GM13976 (cell line): ENCODE measurements at places on chromosomes 7 and 10.

GRCh38 chr10:110608087-110608486 is 36.0 kb upstream of the RBM20 start:
- DNase-seq, result no peak

DNA sequence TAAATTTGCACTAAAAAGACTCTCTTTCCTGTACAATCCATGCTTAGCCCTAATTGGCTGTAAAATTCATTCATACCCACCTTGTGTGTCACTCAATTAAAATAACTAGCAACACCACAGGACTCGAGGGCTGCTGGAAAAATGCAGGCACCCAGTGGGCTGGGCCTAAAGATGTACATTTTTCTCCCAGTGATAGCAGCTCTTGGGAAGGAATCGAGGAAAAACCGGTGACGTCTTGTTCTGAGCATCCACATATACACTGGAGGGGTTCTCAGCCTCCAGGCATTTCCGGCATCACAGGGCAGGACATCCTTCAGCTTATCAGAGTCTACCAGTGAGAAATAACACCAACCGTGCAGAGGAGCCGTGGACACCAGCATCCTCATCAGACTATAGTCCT is 85.8 kb upstream of the PITRM1 start:
- DNase-seq, result no peak

DNA sequence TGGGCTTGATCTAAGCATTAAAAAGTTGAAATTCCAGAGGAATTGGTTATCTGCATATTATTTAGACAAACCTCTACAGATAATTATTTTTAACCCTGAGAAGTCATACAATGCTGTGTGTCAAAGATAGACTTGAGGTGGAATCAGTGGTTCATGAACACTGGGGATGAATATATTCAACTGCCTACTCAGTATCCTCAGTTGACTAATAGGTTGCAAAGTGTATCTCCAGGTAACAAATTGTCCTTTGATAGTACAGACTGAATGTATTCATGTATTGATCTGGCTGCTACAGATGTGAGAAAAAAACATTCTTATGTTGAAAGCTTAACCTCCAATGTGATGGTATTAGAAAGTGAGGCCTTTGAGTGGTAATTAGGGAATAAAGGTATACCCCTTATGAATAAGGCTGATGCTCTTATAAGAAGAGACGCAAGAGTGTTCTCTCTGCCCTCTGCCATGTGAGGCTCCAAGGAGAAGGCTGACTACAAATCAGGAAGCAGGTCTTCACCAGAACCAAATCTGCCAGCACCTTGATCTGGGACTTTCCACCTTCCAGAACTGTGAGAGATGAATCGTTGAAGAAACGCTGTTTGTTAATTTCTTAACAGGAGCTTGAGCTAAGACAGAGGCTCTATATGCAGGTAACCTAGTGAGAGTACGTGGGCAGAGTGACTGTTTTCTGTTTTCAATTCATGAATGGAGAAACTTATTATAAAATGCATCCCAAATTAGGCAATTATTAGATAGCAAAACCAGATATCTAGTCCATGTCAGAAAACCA is 7.5 kb downstream of the MRPL32 start:
- no peak for DNase-seq

DNA sequence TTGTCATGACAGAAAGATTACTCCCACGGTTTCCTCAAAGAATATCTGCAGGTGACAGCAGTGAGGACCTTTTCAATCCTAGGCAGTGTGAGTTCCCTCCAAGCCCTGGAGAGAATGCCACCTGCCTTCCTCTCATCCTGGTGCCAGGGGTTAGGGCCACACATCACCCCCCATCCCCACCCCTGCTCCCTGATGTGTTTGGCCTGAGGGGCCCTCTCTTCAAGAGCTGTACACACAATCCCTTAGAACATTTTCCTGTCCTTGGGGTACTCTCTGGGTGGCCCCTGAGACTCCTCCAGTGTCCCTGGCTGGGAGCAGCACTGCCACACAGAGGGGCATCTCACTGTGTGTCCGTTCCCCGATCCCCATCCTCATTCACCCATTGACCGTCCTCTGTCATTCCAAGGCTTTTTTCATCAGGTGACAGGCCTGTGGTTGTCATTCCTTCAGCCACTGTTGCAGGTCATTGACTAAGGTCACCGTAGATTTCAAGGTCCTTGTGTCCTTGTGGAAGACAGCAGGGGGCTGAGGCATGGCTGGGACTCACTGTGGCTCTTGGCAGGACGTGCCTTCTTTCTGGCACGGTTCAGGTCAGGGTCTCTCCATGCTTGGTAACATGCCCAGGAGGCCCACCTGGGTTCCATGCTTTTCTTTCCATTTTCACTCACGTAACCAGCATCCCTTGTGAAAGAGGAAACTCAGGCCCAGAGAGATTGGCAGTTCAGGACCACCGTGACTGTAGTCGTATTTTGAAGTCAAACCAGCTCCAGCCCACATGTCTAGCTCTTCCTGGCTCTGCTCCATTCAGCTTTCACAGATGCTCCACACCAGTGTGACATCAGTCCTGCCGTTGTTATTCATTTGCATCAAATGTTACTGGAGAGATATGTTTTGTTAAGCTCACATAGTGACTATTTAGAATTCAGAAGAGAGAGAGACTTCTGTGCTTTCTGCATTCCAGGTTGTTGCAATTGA is 26.8 kb upstream of the BTBD16 start:
- DNase-seq, result no peak

DNA sequence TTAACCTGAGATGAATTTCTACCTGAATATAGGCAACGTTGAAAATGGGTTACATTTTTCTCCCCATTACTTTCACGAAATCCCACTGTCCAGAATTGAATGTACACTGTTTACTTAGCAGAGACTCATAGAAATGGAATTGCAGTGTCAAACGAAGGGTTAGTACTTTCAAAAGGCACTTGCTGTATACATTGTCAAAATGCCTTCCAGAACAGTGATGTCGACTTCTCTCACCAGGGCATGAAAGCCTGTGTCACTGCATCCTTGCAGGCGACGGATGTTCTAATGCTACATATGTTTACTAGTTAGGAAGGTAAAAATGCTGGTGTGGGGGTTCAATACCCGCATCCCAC is 41.2 kb downstream of the TACC2 start:
- DNase-seq, result no peak

- no peak for DNase-seq
Observed at GRCh38 chr10:69890065-69890847, 88.5 kb downstream of the COL13A1 start.

DNA sequence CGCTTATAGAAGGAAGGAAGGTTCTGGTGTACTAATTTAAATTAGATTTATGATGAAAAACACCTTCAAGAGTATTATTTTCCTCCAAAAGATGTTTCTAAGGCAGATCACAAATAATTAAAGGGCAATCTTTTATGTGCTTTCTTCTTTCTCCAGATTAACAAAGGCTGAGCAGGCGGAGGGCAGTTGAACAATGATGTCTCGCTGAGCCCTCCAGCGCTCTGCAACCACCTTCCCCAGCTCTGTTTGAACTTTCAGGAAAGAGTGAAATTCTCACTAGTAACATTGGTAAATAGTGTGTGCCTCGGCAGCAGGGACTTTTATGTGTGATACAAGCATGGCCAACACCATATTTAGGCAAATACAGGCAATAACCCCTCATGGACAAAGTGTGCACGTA is 379.1 kb upstream of the MKI67 start:
- DNase-seq, result no peak

DNA sequence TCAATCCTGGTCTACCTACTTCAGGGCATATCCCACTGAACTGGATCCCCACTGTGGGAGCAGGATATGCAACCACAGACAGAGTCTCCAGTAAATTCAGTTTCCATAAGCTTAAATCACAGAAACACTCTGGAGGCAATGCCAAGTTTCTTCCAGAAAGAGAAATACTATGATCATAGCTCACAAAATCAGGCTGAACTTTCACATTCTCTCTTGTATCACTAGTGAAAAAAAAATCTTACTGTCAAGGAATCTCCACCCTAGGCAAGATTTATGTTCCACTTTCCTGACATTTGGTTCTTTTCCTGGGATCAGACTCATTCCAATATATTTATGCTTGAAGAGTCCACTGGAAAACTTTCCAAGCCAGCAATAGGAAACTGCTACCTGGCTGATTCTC is 749.0 kb downstream of the SUGCT start:
- DNase-seq, result no peak

GRCh38 chr10:88428442-88428841 is 154.7 kb downstream of the RNLS start:
- no peak for DNase-seq

DNA sequence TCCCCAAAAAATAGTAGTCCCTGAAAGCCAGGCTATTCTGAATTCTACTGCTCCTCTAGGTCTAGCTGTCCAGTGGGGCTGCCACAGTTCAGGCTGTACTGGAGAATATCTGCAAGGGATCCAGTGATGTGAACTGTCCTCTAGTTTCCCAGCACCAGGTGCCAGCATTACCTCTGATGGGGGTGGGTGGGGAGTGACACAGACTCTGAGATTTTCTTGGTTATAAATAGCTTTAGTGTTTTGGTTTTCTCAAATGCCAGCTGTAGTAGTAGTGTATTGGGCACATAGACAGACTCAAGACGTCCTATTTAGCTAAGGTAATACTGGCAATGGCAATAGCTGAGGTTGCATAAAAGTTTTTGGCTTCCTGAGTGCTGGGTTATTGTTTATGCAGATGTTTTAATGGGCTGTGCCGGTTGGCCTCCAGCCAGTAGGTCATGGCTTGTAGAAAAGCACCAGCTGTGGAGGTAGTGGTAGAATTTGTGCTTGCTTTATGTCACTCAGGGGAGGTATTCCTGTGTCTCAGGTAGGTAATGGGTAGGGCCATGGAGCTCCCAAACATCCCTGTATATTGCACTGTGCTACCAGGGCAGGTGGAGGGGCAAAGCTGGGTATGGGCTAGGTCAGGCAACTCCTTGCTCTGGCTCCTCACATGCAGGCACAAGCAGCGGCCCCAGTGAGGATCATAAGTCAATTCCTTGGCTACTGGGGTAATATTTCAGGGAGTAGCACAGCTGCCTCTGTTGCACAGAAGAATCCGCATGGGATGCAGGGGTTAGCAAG is 338.7 kb upstream of the LRRTM3 start:
- no peak for DNase-seq

GRCh38 chr7:101154693-101155102 is 422 bp downstream of the AP1S1 start:
- no peak for DNase-seq

DNA sequence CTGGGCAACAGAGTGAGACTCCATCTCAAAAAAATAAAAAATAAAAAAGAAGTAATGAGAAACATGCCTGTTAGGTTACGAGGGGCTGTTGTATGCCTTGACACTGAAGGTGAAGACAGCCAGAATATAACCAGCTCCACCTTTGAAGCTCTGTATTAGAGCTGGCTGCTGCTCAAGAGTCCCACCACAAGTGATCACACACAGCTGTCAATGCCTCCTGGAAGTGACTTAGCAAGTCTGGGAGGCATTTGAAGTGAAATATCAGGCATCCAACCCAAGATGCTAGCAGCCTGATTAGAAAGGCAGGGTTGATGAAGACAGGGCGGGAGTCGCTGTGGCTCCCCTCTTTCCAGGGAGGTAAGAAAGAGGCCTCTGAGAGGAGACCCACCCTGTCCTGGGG is 34.1 kb upstream of the INPP5F start:
- no peak for DNase-seq

DNA sequence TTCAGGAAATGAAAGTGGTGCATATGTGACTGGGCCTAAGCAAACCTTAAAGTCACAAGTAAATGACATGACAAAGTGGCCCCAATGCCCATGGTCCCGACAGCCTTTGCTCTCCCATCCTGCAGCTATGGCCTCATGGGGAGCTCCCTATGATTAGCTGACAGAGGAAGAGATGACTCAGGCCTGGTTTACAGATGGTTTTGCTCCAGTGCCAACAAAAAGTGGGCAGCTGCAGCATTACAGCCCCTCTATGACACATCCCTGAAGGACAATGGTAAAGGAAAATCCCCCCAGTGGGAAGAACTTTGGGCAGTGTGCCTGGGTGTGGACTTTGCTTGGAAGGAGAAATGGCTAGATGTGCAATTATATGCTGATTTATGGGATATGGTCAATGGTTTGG is 105.1 kb upstream of the ADCY1 start:
- DNase-seq, result no peak

DNA sequence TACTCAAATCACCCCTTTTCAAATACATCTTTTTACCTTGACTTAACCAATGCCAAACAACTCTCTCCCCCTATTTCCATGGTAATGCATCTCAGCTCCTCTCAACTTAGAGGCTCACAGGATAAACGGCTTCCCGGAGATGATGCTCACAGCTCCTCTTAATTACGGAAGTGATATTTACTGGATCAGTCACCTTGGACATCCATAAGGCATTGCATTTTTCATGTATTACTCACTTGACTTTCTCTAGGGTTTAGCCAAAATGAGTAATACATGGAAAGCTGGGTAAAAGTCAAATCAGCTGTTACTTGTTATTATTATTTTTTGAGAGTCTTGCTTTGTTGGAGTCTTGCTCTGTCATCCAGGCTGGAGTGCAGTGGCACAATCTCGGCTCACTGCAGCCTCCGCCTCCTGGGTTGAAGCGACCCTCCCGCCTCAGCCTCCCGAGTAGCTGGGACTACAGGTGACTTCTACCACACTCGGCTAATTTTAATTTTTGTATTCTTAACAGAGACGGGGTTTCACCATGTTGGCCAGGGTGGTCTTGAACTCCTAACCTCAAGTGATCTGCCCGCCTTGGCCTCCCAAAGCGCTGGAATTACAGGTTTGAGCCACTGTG is 73.3 kb upstream of the RHEB start:
- DNase-seq, result no peak

DNA sequence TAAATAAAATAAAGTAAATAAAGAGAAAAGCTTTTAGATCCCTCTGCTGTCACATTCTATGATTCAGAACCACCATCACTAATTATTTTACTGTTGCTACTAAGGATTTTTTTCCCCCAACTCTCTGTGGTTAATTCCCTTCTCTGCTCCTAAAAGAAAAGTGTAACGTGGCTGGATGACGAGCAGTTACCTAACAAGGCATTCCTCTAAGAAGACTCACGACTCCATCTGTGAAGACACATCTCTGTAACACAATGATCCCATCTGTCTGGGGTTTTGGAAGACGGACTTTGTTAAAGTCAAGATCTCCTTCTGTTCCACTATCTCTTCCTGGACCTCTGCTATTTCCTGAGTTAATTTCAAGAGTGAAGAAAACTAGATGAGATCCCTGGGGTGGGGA is 179.9 kb downstream of the SFMBT2 start:
- no peak for DNase-seq

DNA sequence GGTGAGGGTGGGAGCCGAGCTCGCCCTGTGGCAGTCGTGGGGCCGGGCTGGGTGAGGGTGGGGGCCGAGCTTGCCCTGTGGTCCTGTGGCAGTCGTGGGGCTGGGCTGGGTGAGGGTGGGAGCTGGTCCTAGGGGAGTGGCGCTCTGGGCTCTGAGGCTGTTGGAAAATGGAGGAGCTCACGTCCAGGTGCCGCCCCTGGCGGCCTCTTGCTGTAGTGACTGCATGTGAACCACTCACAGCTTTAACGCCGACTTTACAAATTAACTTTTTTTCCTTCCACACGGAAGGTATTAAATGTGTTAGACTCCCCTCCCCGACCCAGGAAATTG is 312.6 kb downstream of the WDR37 start:
- DNase-seq, result peak; percentile 73

- DNase-seq, result no peak
Observed at GRCh38 chr10:79561257-79561656, 1.1 kb upstream of the SFTPA2 start.
